ENCODE measurements at places on chromosomes 5 and 9.
A peak's percentile ranks its signal among the peaks of the same experiment; 100 is the strongest.

- no peak for DNase-seq
Measured at GRCh38 chr5:53358794-53359193, 121.6 kb upstream of the FST start.

DNA sequence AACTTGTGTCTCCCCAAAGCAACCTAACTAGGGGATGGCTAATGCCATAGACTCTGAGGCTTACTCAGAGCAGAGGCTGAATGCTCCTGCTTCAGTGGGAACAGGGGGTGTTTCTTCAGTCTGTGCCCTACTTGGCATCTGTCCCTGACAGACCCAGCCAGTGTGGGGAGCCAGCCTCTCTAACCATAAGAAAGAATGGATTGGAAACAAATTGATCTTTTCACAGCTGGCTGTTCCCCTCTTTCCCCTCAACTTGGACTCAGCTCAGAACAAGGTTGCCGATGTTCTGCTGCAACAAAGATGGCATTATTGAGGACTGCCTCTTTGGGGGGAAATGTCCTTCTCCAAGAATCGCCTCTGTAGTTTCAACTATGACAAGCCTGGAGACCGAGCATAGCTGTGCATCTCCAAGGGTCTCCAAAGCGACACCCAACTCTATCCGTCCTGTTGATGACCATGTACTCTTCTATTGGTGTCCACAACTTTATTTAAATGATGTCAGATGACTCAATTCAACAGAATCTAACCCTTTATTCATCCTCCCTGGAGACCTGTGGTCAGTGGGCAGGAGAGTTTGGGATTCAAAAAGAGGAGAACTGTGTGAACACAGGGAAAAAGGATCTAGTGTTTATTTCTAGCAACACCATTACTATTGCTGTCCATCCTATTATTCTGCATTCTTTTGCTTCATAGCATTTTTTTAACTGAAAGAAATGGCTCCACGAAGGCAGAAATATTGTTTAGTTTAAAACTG is 24.7 kb upstream of the TNC start:
- DNase-seq, result peak; percentile 85

DNA sequence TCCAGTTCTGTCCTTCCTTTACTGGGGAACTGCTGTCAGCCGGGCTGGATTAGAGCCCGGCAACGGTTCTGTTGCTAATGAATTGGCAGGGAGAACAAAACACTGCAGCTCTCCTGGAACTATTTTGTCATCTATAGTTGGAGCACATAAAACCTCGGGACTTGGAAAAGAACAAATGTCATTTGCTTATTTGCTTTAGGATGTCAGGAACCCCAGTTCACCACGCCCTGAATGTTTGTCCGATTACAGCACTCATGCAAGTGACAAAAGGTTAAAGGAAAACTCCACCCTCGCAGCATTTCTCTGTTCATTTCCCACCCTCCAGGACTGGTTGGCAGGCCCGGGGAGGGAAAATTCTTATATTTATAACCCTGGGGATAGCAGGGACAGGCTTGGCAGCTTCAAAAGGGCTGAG is 66.4 kb upstream of the PLPP1 start:
- DNase-seq, result peak; percentile 71

- no peak for DNase-seq
Measured at GRCh38 chr9:94706922-94707321, 19.6 kb upstream of the AOPEP start.

GRCh38 chr9:93267681-93268505 is 84.0 kb downstream of the WNK2 start:
- DNase-seq, result no peak

- DNase-seq, result no peak
Measured at GRCh38 chr5:168660691-168661090, 81.5 kb upstream of the PANK3 start.

GRCh38 chr5:159257007-159257406 is 6.1 kb upstream of the UBLCP1 start:
- DNase-seq, result no peak

- DNase-seq, result peak; percentile 6
Measured at GRCh38 chr9:111728143-111728542, 66.6 kb downstream of the SHOC1 start.

GRCh38 chr9:82475584-82476301 is 487.2 kb downstream of the SPATA31D1 start:
- no peak for DNase-seq

- no peak for DNase-seq
Measured at GRCh38 chr9:120513825-120514396, 66.1 kb downstream of the CDK5RAP2 start.

- no peak for DNase-seq
Measured at GRCh38 chr9:38146844-38147243, 77.8 kb upstream of the SHB start.

- peak; percentile 10 for DNase-seq
Measured at GRCh38 chr5:124372457-124372856, 374.0 kb downstream of the ZNF608 start.

DNA sequence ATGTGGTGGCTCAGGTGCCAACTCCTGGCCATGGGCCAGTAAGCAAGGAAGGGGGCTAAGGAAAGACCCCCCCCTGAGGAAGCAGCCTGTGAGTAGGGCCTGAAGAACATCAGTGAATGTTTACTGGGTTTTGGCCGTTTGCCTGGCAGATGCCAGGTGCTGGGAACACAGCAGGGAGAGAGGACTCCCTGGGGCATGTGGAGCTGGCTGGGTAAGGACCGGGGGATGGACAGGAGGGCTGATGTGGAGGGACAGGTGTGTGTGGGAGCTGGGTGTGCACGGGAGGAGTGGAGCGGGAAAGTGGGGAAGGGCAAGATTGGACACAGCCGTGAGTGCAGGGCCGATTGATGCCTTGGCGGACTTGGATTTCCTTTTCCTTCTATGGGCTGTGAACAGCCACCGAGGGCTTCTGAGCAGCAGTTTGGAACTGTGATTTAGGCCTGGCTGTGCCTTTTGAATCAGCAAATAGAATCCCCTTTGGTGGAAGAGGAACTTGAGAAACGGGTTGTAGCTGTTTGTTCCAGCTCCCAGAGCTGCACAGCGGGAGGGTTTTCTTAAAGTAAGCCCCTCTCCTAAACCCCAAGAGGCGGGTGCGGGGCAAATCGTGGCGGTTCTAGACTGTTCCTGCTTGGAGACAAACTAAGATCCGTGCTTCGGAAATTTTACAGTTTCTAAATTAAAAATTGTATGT is 3.1 kb downstream of the HMCN2 start:
- no peak for DNase-seq

- DNase-seq, result no peak
Measured at GRCh38 chr5:61860978-61861377, 445.0 kb upstream of the KIF2A start.

GRCh38 chr5:131980696-131981095 is 30.8 kb downstream of the ACSL6 start:
- DNase-seq, result no peak

GRCh38 chr5:139065306-139065705 is 132.9 kb downstream of the SIL1 start:
- DNase-seq, result no peak

GRCh38 chr9:115182264-115182663 is 64.3 kb upstream of the TNC start:
- no peak for DNase-seq

DNA sequence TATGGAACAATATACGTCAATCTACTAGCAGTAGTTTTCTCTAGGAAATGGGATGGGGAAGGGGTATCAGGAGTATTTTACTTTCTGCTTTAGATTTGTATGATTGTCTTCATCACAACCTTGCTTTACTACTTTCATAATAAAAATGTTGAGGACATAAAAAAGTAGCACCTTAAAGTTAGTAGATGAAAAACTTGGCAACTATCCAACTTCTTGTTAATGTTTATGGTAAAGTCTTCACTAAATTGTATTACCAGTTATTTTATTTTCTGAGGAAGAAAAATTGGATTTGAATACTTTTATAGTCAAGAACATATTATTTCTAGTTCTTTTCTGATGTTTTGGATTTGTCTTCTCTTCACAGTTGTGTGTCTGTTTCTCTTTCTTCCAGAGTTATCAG is 372.1 kb downstream of the ARRDC3 start:
- DNase-seq, result no peak

- DNase-seq, result no peak
Measured at GRCh38 chr9:127263664-127264063, 910 bp upstream of the GARNL3 start.

DNA sequence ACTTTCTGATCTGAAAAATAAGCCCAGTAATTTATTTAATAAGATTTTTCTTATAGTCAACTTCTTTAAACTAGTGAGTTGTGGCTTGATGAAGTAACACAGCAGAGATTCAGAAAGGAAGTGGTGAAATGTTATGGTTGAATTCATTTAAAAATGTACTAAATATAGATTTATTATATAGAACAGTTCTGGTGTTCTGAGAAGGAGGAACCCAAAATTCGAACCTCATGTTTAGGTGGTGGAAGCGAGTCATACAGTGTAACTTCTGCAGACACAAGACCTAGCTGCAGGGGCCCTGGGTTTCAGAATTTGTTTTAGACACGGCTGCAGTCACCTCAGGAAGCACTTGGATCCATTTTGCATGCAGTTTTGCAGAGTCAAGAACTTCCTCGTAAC is 188.2 kb downstream of the TRIO start:
- peak; percentile 58 for DNase-seq

DNA sequence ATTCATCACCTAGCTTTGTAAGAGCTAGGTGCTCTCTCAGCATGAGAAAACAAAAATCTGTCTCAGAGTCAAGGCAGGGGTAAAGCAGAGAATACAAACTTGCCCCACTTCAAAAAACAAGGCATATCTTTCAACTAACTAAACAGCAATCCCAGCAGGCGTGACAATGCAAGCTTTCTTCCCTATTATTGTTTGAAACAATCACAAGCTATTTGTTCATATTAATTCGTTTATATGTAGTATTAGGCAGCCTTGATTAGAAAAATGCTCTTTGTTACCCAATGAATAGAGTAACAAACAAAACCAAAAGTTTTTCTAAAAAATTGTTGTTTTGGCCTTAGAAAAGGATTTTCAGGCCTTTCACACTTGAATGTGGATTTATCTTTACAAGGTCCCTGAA is 71.1 kb downstream of the LPAR1 start:
- no peak for DNase-seq

GRCh38 chr5:158435161-158435616 is 576.2 kb upstream of the CLINT1 start:
- DNase-seq, result peak; percentile 73

- DNase-seq, result no peak
Measured at GRCh38 chr9:36870960-36871359, 163.1 kb downstream of the PAX5 start.

DNA sequence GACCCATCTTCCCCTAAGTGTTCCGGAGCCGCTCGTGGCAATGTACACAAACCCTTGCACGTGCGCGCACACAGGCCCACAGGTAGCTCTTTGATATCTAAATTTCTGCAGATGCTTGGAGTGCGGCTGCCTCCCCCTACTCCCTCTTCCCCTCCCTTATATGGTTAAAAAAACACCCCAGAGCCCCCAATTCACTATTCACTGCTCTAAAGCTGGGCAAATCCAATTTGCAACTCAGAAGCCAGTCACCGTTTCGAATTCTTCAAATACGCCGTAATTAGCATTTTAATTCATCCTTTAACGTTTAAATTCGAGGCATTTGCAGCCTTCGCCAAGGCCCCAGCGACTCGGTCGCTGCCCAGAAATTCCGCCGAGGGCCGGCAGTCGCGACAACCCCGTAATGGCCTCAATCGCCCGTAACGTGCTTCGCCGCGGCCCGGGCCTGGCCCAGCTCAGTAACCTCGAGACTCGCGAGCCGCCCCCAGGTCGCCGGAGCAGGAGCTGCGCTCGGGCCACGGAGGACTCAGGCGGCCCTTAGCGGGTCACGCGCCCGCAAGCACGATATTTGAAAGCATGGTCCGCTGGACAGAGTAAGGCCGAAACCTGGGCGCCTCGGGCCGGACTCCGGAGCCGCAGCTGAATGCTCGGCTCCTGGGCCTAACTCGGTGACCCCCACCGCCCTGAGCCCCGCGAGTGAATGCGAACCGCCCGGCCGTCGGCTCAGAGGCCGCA is 1.3 kb downstream of the IRX2 start:
- DNase-seq, result peak; percentile 19

- no peak for DNase-seq
Measured at GRCh38 chr9:129038109-129038852, 1.9 kb downstream of the MIGA2 start.

DNA sequence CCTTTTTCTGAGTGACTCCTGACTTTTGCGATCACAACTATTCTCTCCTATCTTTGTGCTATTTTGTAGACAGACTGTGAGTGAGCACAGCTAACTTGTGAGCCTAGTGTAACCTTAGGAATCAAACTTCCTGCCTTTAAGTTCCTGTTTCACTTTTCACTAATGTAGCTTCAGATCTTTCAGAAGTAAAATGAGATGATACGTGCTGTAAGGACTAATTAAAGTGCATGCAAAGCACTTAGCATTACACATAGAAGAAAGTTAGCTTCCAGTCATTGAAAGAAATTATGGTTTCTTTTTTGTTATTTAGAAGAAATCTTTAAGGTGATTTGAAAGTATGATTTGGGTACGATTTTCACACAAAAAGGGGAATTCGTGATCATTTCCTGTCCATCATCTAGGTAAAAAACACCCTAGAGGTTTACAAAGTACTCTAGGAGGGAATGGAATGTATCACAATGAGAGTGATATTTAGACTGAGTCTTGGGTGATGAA is 122.7 kb downstream of the ST8SIA4 start:
- no peak for DNase-seq

GRCh38 chr5:119166026-119166425 is 95.1 kb downstream of the DMXL1 start:
- DNase-seq, result peak; percentile 18

GRCh38 chr5:1830571-1831228 is 29.5 kb downstream of the NDUFS6 start:
- DNase-seq, result no peak

- DNase-seq, result no peak
Measured at GRCh38 chr9:126862104-126862761, 1.8 kb downstream of the ZBTB34 start.

DNA sequence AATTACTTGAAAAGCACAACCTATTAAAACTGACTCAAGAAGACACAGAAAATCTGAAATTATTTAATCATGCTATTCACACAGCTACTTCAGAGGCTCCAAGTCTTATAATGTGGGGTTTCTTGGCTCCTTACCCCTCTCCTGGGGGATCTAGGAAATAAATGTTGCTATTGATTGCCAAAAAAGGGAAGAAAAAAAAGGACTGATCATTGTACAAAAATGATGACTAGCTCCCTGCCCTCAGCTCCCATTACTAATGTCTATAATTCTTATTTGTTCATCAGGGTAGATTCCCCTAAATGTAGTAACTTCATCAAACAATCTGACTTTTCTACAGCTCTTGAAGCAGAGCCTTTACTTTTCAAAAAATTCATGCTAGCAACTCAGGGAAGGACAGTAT is 3.3 kb upstream of the SMC5 start:
- DNase-seq, result peak; percentile 80

- DNase-seq, result no peak
Measured at GRCh38 chr5:117473165-117473564, 898.5 kb upstream of the SEMA6A start.
